Activated CD4-positive, alpha-beta T cell treated with anti-CD3 and anti-CD28 coated beads, Interleukin-2, amount 50 U/mL, for 1 hour (primary cell): ENCODE measurements at places on chromosomes 16 and 17.
A peak's percentile ranks its signal among the peaks of the same experiment; 100 is the strongest.

DNA sequence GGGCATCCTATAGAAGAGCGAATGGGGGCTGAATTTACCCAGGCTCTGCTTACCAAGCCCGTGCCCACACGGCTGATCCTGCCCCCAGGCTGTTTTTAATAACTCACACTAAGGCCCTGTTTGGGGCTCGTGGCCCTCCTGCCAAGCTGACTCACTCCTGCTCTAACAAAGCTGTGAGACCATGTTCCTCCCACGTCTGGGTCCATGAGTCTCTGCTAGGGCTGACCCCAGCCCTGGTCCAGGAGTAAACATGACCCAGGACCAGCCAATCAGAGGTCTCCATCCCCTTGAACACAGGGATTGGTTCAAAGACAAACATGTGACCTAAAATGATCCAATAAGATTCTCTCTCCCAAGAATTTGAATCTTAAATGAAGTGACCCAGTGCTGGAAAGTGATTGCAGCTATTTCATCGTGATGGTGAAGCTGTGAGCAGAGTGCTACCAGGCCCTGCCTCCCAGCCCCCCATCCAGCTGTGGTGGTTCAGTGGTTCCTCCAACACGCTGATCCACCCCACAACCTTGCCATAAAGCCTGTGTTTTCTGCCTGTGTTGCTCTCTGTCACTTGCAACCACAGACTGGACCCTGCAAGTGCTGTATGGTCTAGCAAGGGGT, 57.2 kb downstream of the C16orf82 start:
- DNase-seq = no peak

- no peak for DNase-seq
These were observed 21.4 kb downstream of the NF1 start for GRCh38 chr17:31116167-31116566.

GRCh38 chr17:82300707-82301270, 16.6 kb downstream of the CD7 start:
- DNase-seq = peak; percentile 75

GRCh38 chr17:59007995-59008394, 98.7 kb downstream of the TRIM37 start:
- DNase-seq = no peak

DNA sequence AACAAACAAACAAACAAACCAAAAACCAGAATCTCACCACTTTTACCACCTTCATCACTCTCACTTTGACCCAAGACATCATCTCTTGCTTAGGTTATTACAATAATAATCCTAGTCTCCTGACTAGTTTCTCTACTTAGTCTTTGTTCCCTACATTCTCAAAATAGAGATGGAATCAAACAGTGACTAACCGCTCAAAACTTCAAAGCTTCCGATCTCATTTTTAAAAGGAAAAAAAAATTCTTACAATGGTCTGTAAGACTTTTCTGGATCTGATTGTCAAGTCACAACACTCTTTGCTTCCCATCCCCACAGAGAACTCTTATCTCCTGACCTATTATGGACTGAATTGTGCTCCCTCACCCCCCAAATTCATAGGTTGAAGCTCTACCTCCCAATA, 60.9 kb downstream of the SPAG9 start:
- DNase-seq = no peak

GRCh38 chr17:43517615-43518386, 28.3 kb downstream of the ETV4 start:
- DNase-seq = no peak

- DNase-seq = no peak
These were observed 101.5 kb upstream of the CDH5 start for GRCh38 chr16:66265048-66265415.

GRCh38 chr17:34567691-34568465, 11.5 kb upstream of the TMEM132E start:
- no peak for DNase-seq

GRCh38 chr17:67289181-67289876, 44.3 kb upstream of the HELZ start:
- no peak for DNase-seq

- no peak for DNase-seq
These were observed 1.6 kb downstream of the EIF4A3 start for GRCh38 chr17:80145076-80146075.

- no peak for DNase-seq
These were observed 734.0 kb downstream of the MAF start for GRCh38 chr16:78866521-78866920.

GRCh38 chr17:71976011-71976649, 144.7 kb upstream of the SOX9 start:
- DNase-seq = no peak

- no peak for DNase-seq
These were observed 16.8 kb downstream of the IL4R start for GRCh38 chr16:27330542-27330941.

- DNase-seq = no peak
These were observed 228.9 kb upstream of the RPL38 start for GRCh38 chr17:73974536-73974935.

GRCh38 chr16:12546918-12547607, 256.6 kb downstream of the CPPED1 start:
- DNase-seq = no peak

GRCh38 chr17:47879028-47879585, 16.9 kb upstream of the SP2 start:
- no peak for DNase-seq

- no peak for DNase-seq
These were observed 18.9 kb upstream of the HERPUD1 start for GRCh38 chr16:56912746-56913708.

DNA sequence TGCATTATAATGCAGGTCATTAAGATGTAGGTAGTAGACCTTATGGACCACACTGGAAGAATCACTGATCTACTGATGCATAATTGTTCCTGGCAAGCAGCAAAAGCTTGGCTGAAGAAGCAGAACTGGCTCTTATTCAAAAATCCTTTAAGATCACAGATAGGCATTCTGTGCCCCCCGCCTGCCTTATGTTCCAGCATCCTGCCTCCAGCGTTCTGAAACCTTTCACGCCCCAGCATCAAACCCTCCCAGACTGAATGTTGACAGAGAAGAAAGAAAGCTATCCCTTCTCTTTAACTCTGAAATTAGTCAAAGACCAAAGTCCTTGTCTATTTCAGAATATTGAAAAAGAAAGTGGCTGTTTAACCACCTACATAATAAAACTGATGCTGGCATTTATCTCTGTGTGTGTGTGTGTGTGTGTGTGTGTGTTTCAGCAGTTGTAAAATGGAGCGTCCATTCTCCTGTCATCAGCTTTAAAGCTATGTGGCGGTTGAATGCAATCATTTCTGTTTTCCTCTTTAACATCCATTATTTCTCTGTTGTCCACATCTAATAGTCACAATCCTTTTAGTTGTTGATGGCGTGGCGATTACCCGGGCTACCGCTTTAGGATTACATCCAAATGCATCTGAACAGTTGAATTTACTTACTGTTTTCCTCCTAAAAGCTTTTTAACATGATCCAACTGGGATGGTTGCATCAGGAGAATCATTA, 350.4 kb downstream of the HS3ST4 start:
- no peak for DNase-seq

- DNase-seq = no peak
These were observed 156.4 kb upstream of the CCL2 start for GRCh38 chr17:34098699-34099098.

- DNase-seq = no peak
These were observed 24.1 kb upstream of the DYNLL2 start for GRCh38 chr17:58059141-58059540.

- no peak for DNase-seq
These were observed 157.2 kb downstream of the ENGASE start for GRCh38 chr17:79231766-79232287.

- no peak for DNase-seq
These were observed 736.4 kb upstream of the GOT2 start for GRCh38 chr16:59470556-59470955.

- DNase-seq = no peak
These were observed 61.3 kb downstream of the CDRT4 start for GRCh38 chr17:15406081-15406480.

GRCh38 chr16:53614346-53614745, 89.3 kb downstream of the RPGRIP1L start:
- DNase-seq = no peak

- DNase-seq = no peak
These were observed 3.9 kb upstream of the KCNJ18 start for GRCh38 chr17:21688293-21688949.

DNA sequence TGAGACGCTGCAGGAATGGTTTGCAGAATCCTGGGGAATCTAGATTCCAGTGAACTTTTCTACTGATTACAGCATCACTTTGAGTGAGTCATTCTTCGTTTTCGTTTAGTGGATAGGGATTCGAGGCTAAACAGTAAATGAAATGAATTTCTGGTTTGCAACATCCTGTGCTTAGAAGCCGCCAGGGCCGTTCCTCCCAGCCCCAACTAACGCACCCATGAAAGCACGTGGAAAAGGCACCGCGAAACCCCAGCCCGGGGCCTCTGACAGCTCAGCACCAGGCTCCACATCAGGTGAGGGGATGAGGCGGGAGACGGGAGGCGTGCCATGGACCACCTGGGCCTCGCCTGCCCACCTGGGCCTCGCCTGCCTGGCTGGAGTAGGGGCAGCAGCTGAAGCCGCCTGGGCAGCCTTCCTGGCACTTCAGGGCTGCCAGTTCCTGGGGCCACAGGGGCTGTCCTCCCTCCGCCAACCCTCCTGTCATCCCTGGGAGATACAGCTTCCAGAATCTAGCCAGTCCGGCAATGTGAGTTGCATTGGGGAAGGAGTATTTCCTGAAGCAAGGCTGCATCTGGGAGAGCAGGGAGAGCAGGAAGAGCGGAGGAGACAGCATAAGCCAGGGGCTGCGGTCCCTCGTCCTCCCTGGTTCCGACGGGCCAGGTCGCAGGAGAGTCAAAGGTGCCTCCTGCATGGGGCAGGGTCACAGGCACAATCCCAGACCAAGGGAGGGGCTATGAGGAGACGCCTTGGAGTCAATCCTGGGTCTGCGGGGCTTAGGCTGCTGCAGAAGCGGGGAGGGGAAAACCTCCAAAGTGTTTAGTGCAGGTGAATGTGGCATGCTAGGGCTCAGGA, 78.4 kb downstream of the RPH3AL start:
- DNase-seq = no peak
